Activated naive CD4-positive, alpha-beta T cell treated with anti-CD3 and anti-CD28 coated beads, Interleukin-2, amount 50 U/mL, for 72 hours (primary cell): ENCODE measurements at places on chromosomes 7 and 10. TPM values are rescaled to one million over a fixed set of nuclear protein-coding genes. Genes with fewer than 3 reads are reported as not detected.

DNA sequence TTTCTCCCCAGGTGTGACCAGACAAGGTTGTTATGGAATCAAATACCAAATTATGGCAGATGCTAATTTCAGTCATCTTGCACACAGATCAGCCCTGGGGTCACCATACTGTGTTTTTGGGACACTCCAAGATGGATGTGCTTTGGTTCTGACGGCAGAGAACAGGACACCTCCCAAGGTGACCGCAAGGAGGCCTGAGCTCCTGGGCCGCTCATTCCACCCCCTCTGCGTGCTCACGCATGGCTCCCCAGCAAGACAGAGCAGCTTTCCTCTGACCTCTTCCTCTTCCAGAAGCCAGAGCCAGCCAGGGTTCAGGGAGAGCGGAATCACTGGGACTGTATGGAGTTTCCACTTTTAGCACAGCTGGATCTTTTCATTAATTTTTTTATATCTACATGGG, 402.8 kb downstream of the DNAJB6 start:
- DNase-seq, result no peak

GRCh38 chr7:135661311-135662122, 797 bp upstream of the STMP1 start:
- DNase-seq, result no peak

- no peak for DNase-seq
Observed at GRCh38 chr10:73956476-73957359, 41.2 kb upstream of the VCL start.

VENTX gene
- not detected for total RNA-seq

- no peak for DNase-seq
Observed at GRCh38 chr10:82943142-82943541, 1068.1 kb downstream of the NRG3 start.

GRCh38 chr10:101495324-101495925, 92.6 kb downstream of the POLL start:
- no peak for DNase-seq

DNA sequence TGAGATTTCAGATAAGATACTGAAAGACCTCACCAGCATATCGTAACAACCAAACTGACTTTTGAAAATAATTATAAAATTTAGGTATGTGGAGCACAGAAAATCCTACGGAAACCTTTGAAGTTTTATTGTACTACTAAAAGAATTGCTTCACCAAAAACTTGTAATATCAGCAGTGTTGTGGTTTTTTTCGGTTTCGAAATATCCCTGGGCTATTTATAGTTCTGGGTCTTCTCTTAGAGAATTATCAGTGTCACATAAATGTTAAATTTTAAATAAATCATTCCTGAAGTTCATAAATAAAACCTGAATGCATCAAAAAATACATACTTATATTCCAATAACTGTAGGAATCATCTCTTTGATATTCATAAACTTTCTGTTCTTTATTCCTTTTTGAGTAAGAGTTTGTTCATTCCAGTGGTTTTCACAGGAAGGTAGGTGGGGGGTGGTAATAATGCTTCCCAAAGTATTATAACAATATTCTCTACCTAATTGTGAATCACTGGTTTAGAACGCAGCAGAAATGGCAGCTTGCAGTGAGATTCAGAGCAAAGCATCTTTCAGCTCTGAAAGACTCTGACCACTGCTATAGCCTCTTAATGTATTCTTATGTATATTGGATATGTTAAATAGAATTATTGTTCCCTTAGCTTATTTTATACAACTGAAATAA, 60.2 kb downstream of the ZNF277 start:
- DNase-seq, result no peak

DNA sequence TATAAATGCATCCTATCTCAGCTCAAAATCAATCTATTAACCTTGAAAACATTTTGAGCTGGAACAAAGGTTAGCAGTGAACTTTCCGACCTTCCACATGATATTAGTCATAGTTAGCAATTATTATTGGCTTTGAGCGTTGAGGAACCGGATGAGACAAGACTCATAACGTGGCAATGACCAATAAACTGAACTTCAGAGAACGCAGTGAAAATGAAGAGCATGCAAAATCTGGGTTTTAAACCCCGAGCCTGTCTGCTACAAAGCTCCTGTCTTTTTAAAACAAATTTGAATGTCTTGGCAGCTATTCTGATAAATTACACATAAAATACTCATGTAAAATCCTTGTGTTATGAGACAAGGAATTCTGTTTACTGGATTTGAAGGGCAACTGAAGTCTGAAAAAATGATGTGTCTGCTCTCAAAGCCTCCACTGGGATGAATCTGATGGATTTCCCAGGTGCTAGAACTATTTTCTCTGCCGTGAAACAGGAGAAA, 74.7 kb upstream of the ITGB1 start:
- no peak for DNase-seq

SGCE gene
- total RNA-seq, result 0.64 TPM

DNA sequence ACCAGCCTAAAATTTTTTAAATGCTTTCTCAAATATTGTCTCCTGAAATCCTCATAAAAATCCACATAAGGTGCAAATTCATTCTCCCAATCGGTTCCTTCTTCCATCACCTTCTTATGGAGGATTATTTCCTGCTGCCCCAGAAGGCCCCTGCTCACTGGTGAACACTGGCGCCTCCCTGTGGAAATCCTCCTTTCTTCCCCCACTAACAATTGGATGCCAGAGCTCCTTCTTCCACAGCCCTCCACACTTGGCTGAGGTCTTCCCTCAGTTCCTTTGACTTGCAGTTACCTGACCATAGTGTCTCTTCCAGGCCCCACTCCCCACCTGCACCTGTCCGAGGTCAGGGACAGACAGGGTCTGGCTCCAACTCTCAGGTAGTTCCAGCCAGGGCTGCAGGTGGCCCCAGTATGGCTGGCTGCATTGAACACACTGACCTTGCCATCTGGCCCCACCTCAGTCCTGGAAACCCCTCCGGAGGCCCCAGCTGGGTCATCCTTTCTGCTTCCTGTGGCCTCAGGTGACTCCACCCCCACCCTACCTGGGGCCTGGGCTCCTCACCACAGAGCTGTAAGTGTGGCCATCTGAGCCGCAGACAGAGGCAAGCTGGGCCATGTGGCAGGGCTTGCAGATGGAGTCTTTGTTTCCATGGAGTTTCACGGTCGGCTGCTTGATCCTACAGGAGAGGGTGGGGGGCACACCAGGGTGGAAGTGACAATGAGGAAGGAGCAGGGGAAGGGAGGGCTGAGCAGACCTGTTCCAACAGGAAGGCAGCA, 18.4 kb downstream of the SPOCK2 start:
- DNase-seq, result no peak

- DNase-seq, result peak; percentile 47
Observed at GRCh38 chr10:80491251-80492102, 37.4 kb downstream of the TSPAN14 start.

DNA sequence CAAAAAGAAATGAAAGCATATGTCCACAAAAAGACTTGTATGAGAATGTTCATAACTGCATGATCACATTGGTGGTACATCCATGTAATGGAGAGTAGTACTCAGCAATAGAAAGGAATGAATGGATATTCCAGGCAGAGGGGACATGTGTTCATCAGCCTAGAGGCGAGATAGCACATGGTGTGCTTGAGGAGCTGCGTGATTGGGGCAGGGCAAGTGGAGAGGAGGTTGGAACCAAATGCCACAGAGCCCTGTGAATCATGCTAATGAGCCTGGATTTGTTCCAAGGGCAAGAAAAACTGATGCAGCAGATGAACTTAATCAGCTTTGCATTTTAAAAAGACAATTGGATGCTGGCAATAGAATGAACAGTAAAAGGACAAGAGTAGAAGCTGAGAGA, 73.3 kb downstream of the C10orf90 start:
- DNase-seq, result no peak

FZD8 gene
- total RNA-seq, result 0.14 TPM

DNA sequence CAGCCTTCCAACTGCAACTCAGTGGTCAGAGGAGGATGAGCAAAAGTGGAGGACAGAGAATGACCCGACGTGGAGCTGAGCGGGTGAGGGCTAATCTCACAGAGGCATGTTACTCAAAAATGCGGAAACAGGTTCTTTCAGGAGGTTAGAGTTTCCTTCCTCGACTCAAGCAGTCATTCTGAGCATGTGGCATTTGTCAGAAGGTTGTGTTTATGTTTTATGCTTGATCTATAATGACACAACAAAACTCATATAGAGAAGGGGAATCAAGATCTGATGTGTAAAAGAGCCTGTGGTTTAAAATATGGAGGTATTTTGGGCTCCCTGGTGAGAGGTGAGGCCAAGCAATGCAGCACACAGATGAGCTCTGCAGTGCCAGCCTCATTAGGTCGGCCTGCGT, 311.4 kb downstream of the ADARB2 start:
- no peak for DNase-seq

LRRD1 gene
- total RNA-seq, result not detected

GRCh38 chr10:32315424-32315823, 31.5 kb downstream of the EPC1 start:
- no peak for DNase-seq

- DNase-seq, result peak; percentile 87
Observed at GRCh38 chr7:48084727-48085432, 4.2 kb upstream of the UPP1 start.

- DNase-seq, result no peak
Observed at GRCh38 chr7:132723506-132724081, 147.3 kb upstream of the PLXNA4 start.

DNA sequence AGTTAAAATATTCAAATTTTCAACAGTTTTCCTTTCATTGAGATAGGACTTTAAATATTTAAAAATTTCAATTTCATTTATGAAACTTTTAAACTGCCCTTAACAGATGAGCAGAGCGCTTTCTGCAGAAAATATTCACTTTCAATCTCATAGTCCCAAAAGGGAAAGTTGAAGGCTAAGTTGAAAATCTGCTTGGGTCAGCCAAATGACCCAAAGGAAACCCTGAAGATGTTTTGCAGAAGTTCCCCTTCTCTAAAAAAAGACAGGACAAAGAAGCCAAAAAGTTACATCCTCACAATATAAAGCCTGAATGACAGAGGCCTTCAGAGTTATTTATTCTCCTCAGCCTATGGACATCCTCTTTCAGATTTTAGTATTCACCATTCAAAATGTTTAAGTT, 17.6 kb upstream of the SCIN start:
- DNase-seq, result no peak

RP9 gene
- 12.1 TPM for total RNA-seq

DNA sequence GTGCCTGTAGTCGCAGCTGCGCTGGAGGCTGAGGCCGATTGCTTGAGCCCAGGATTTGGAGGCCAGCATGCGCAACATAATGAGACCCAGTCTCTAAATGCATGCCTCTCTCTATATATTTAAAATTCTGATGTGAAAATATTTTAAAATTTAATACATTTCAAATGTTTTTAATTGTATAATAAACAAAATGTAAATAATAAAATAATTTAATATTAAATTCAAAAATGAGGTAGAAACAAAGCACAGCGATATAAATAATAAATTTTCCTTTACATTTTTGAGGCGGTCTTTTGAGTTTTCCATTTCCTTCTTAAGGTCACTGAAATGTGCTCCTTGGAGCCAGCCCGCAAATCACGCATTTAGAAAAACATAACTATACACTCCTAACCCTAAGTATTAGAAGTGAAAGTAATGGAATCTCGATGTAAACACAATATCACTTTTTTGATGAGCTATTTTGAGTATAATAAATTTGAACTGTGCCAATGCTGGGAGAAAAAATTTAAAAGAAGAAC, 523 bp upstream of the CDK1 start:
- DNase-seq, result no peak

ACHE gene
- total RNA-seq, result not detected

DNA sequence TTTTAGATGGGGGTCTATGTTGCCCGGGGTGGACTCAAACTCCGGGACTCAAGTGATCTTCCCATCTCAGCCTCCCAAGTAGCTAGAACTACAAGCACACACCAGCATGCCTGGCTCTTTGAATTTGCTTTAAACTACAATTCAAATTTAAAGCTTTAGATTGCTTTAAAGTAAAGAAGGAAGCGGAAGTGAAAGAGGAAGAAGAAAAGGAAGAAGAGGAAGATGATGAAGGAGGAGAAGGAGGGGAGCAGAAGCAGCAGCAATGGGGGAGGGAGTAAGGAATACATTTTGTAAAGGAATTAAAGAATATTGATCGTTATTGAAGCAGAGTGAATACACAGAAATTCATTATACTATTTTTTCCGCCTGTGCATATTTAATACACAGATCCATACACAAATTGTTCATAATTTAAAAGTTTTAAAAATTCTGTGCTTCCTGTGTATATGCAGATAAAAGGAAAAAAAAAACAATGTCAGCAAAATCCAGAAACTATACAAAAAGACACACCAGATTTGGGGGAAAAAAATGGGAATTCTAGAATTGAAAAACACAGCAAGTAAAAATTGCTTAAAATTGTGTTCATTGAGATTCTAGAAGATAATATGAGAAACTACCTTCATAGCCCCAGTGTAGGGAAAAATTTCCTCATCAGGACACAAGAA, 60.8 kb upstream of the KCNMA1 start:
- DNase-seq, result no peak

OR6B1 gene
- total RNA-seq, result not detected

GRCh38 chr7:74033372-74034311, 5.7 kb downstream of the ELN start:
- no peak for DNase-seq

- no peak for DNase-seq
Observed at GRCh38 chr7:70419526-70420380, 712.2 kb upstream of the GALNT17 start.

- no peak for DNase-seq
Observed at GRCh38 chr10:12321641-12322040, 27.7 kb upstream of the CAMK1D start.

SPDYE2 gene
- not detected for total RNA-seq

DNA sequence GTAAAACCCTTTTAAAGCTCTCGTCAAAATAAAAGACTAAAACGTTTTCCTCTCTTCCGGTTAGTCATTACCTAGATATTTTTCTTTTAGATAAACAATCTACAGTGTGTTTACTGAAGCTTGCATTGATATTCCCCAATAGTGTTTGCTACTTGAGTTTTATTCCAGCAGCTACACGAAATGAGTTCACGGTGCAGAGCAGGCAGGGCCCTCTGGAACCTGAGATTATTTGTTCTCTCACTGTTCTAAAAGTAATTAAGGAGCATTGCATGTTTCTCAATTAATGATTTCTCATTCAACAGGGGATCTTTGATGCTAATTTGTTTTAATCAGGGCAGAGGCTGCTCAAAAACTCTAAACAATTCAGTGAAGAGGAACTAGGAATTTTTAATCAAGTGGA, 319.7 kb downstream of the GFRA1 start:
- no peak for DNase-seq

DNA sequence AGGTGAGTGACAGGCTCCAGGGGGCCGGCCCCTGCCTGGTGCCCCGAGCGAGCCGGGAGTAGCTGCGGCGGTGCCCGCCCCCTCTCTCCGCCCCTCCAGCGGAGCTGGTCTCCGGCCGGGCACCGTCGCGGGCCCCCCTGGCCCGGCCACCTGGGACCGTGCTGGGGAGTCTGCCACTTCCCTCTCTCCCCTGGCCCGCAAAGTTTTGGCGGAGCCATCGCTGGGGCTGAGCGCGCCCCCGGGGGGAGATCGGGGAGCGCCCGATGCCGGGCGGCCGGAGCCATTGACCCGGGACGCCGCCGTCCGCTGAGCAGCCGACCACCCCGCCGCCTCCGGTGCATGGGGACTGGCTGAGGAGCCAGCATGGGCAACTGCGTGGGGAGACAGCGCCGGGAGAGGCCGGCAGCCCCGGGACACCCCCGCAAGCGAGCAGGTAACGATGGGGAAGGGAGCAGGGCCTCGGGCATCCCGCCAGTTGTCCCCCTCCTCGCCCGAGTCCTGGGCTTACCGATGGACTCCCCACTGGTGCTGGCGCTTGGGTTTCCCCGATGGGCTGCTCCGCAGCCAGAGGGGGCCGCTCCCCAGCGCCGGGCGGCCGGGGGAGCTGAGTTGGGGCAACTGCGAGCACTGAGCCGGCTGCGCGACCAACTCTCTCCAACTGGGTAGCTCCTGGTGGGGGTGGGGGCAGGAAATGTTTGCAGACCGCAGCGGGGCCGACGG, at the start of gene UBTD1:
TSS of gene UBTD1 (plus strand) at position 84 of the 720 bp plus-strand sequence. CDS start at position 364, 280 bp downstream.
- DNase-seq, result peak; percentile 40

ARHGAP12 gene
- 6.4 TPM for total RNA-seq

FAM131B gene
- total RNA-seq, result 2.1 TPM
